ENCODE measurements at places on chromosomes 5 and 9. TPM values are rescaled to one million over a fixed set of nuclear protein-coding genes. Genes with fewer than 3 reads are reported as not detected.

Gene PAEP
- total RNA-seq = not detected

Gene PHYHD1
- 17.3 TPM for total RNA-seq

Gene OGN
- not detected for total RNA-seq

Gene MAT2B
- 73.0 TPM for total RNA-seq

Gene PCDHGA2
- 0.90 TPM for total RNA-seq

Gene CANX
- total RNA-seq = 440 TPM

Gene CENPK
- total RNA-seq = 41.5 TPM

Gene BARHL1
- not detected for total RNA-seq

Gene SPEF2
- total RNA-seq = 1.6 TPM

Gene AGGF1
- 25.8 TPM for total RNA-seq

Gene NR5A1
- total RNA-seq = not detected

Gene IFNA2
- not detected for total RNA-seq

All from LHCN-M2 (cell line).